ENCODE measurements at places on chromosomes 7 and 10. TPM values are rescaled to one million over a fixed set of nuclear protein-coding genes. Genes with fewer than 3 reads are reported as not detected.

GPR26 gene
- not detected for total RNA-seq

DNA sequence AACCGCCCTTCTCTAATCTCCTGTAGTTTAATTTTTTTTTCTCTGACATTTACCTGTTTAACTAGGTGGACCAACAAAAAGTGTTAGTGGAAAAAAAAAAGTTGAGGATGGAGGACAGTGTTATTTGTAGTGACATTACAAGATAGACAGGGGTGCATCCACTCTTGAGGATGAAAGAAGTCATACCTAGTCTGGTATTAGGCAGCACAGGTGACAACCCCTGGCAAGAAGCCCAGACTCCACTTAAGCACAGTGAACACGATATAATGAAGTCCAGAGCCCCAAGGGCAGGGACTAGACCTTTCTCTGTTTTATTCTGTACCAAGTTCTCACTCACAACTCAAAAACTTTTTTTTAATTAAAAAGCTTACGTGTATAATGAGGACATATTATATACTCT, 268.4 kb downstream of the GPR37 start:
- DNase-seq, result no peak
- H3K4me3 ChIP-seq, result no peak overlapping the region
- no peak overlapping the region for H3K27ac ChIP-seq
- no peaks in the 10 kb centered on the region for H3K4me1 ChIP-seq

EGR2 gene
- total RNA-seq, result 4.8 TPM

PRPS1L1 gene
- not detected for total RNA-seq

DNA sequence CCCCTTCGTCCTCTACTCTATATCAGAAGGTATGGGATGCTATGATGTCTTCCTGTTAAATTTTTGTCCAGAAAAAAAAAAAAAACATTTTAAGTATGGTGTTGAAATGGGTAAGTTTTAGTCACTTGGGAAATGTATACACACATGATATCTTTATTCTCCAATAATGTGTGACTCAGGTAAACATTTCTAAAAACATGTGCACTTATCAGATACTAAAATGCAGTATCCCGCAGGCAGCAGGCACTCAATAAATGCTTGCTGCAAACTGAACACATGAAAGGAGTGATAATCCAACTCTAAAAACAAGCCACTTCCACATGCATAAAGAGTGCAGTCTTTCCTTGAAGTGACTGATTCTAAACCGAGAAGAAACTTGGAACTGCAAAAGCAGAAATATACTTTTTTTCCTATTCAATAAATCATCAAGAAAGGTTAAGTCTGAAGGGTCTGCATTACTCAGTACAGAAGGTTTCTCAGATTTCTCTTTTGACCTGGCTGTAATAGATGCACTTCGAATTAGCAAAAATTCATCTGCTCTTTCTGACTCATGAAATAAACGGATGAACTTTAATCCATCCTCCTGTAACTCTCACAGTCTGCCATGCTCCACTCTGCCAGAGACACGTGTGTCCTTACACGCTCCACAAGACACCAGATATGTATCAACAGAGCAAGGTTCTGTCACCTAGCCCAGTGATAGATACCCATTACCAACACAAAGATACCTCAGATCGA, 84.0 kb downstream of the HIPK2 start:
- H3K36me3 ChIP-seq, result peaks cover 24% of the 10 kb centered on the region
- no peak overlapping the region for H3K27ac ChIP-seq
- no peak overlapping the region for H3K4me3 ChIP-seq
- no peaks in the 10 kb centered on the region for H3K27me3 ChIP-seq
- DNase-seq, result no peak
- H3K4me1 ChIP-seq, result peaks cover 17% of the 10 kb centered on the region

DNA sequence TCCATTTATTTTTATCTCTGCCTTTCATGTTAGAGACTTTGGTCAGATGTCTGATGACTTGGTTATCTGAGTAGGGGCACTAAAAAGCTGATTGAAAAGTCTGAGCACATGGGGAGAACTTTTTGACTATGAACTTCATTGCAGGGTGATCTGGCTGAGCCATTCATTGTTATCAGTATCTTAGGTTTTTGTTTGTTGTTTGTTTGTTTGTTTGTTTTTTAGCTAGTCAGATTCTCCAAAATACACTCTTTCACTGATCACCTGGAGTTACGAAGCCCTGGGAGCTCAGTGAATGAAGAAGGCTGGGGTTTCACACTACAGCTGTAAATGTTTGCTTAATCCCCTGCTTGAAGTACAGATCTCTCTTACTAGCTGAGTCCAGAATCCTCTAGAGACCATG, 28.6 kb upstream of the DLG5 start:
- peaks cover 2% of the 10 kb centered on the region for H3K27me3 ChIP-seq
- no peak overlapping the region for H3K27ac ChIP-seq
- no peak for DNase-seq

- H3K36me3 ChIP-seq, result peaks cover 9% of the 10 kb centered on the region
- H3K4me1 ChIP-seq, result peaks cover 1% of the 10 kb centered on the region
- no peak for DNase-seq
- H3K4me3 ChIP-seq, result no peak overlapping the region
- H3K27ac ChIP-seq, result no peak overlapping the region
These were observed 20.8 kb upstream of the NRP1 start for GRCh38 chr10:33355274-33355673.

DNA sequence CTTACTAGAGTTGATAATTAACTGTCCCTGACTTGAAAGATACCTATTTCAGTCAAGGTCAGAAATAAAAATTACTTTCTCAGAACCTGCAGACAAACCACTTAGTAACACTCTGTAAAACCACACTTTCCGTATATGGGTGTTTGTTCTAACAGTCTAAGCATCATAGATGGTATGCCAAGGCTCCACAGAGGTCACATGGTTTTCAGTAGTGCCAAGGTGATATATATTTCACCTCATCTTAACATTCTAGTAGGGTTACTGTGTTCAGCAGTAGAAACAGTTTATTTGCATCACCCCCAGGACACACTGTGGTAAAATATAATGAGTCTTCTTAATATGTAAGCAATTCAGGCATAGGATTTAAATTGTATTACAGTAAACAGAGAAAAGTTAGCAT, 61.5 kb downstream of the KCND2 start:
- no peaks in the 10 kb centered on the region for H3K4me1 ChIP-seq
- no peaks in the 10 kb centered on the region for H3K36me3 ChIP-seq
- no peak for DNase-seq
- H3K4me3 ChIP-seq, result no peak overlapping the region
- H3K27ac ChIP-seq, result no peak overlapping the region
- H3K27me3 ChIP-seq, result no peaks in the 10 kb centered on the region

GRCh38 chr10:67050415-67050814, 124.6 kb downstream of the LRRTM3 start:
- H3K4me1 ChIP-seq, result no peaks in the 10 kb centered on the region
- no peak for DNase-seq
- no peaks in the 10 kb centered on the region for H3K27me3 ChIP-seq
- H3K36me3 ChIP-seq, result no peaks in the 10 kb centered on the region

PRLHR gene
- not detected for total RNA-seq

PNLIPRP1 gene
- total RNA-seq, result not detected

LBX1 gene
- total RNA-seq, result not detected

GRCh38 chr7:17206349-17206905, 92.0 kb upstream of the AHR start:
- H3K27ac ChIP-seq, result no peak overlapping the region
- no peak for DNase-seq
- no peaks in the 10 kb centered on the region for H3K36me3 ChIP-seq

DNA sequence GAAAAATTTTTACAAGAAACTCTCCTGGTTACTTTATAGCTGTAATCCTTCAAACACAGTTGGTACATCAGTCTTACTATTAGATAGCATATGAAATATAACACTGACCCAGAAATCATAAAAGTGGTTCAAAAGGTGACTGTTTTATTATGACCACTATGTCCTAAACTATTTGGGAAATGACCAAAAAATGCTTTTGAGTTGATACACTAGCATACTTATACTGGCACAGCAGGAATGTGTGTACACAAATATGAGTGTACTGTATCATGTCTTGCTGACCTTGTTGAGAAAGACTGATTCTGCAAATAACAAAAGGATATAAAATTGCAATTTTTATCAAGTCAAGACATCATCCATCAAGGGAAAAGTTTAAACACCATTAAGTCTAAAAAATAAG, 24.3 kb downstream of the CSTF2T start:
- H3K27me3 ChIP-seq, result peaks cover 15% of the 10 kb centered on the region
- H3K36me3 ChIP-seq, result no peaks in the 10 kb centered on the region
- H3K4me1 ChIP-seq, result no peaks in the 10 kb centered on the region

GRCh38 chr7:50246551-50246950, 58.0 kb upstream of the IKZF1 start:
- peaks cover 32% of the 10 kb centered on the region for H3K36me3 ChIP-seq
- no peak for DNase-seq
- peaks cover 3% of the 10 kb centered on the region for H3K4me1 ChIP-seq
- H3K27me3 ChIP-seq, result no peaks in the 10 kb centered on the region

CTAGE4 gene
- 3.4 TPM for total RNA-seq

HOXA2 gene
- not detected for total RNA-seq

HOXA10 gene
- total RNA-seq, result not detected

DNA sequence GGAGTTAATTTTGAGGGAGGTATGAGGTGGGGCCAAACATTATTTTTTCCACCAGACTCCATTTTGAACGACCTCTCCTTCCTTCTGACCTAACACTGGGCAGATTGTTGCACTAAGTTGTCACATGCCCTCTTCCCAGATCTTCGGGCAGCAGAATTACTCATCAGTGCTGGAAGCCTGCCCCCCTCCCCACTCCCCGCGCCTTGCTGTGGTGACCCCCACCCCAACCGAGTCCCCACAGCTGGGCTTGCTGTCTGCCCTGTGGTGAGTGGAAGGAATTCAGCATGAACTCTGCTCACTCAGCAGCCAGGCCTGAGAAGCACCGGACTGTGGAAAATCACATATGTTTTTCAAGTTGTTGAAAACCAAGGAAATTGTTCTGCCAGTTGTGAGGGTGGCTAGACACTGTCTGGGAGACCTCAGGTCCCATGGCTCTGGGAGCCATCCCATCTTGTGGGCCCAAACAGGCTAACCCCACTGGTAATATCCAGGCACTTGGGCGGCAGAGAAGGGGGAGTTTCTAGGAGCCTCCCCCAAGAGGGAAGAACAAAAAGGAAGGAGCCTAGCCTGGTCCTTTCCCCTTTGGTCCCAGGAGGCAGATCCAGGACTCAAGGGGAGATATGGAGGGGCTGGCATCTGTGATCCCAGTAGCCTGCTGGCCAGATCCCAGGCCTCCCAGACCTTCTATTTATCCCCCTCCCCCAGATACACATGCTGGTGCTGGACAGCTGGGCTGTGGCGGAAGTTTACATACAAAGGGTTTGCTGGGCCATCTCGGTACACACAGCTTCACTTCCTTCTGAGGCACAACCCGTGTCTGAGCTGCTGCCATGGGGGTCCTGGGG, 3.5 kb upstream of the AEBP1 start:
- peaks cover 20% of the 10 kb centered on the region for H3K4me1 ChIP-seq
- no peak for DNase-seq
- H3K27ac ChIP-seq, result no peak overlapping the region
- H3K36me3 ChIP-seq, result no peaks in the 10 kb centered on the region
- no peak overlapping the region for H3K4me3 ChIP-seq

GRCh38 chr10:129868449-129869035, 95.5 kb downstream of the EBF3 start:
- H3K27me3 ChIP-seq, result no peaks in the 10 kb centered on the region
- no peak for DNase-seq
- no peaks in the 10 kb centered on the region for H3K36me3 ChIP-seq
- H3K27ac ChIP-seq, result no peak overlapping the region
- H3K4me3 ChIP-seq, result no peak overlapping the region

- H3K4me3 ChIP-seq, result no peak overlapping the region
- peaks cover 16% of the 10 kb centered on the region for H3K4me1 ChIP-seq
- H3K36me3 ChIP-seq, result no peaks in the 10 kb centered on the region
- H3K27ac ChIP-seq, result no peak overlapping the region
- no peak for DNase-seq
These were observed 674 bp downstream of the AMZ1 start for GRCh38 chr7:2688409-2689342.

GRCh38 chr7:18420748-18421147, 74.8 kb upstream of the HDAC9 start:
- no peaks in the 10 kb centered on the region for H3K27me3 ChIP-seq
- no peak for DNase-seq
- no peaks in the 10 kb centered on the region for H3K4me1 ChIP-seq
- H3K36me3 ChIP-seq, result no peaks in the 10 kb centered on the region
- no peak overlapping the region for H3K27ac ChIP-seq
